ENCODE measurements at places on chromosomes 7 and 10.

GRCh38 chr10:76433161-76434005 lies 1002.0 kb downstream of the LRMDA start:
- DNase-seq: no peak

DNA sequence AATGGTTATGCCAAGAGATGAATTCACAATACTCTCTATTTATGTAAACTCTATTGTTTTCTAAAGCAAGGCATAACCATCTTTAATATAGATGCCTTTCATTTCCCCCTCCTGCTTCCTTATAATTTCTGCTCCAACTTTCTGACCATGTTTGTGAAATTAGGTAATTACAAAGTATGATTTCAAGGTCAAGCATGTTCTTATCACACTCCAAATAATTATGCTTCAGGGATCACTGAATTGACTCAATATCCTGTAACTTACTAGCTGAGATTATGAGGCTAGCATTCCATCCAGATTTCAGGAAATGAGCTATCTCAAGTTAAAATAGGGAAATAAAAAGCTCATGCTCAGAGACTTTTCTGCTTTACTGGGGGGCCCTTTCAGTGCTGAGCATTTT lies 655.9 kb upstream of the IGFBP3 start:
- peak; percentile 44 for DNase-seq

GRCh38 chr10:126104767-126105166 lies 208.4 kb downstream of the FANK1 start:
- DNase-seq: peak; percentile 19

- DNase-seq: peak; percentile 18
These were observed 27.8 kb downstream of the DENND10 start for GRCh38 chr10:119131512-119132240.

- no peak for DNase-seq
These were observed 33.4 kb downstream of the IQUB start for GRCh38 chr7:123500878-123501489.

DNA sequence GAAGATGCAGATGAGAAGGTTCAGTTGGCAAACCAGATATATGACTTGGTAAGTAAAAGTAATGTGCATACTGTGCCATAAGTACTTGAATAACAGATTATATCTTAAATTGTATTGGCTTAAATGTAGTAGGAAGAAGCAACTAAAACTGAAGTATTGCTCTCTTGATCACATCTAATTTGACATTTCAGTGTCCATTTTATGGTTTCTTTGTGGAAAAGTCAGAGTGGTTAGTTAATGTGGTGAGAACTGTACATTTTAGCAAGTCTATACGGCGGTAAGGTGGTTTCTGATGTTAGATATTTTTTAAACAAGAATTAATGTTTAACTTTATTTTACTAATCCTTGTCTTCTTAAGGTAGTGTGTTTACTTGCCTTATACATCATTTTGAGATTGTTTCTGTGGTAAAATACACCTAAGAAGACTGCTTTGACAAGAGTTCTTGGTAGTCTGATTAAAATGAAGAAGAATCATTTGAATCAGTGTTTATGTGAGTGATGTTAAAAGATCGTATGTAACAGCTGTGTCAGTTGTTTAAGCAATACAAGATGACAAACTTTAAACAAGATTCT lies 5.1 kb downstream of the ING3 start:
- DNase-seq: no peak
